ENCODE measurements at places on chromosomes 11 and 22. TPM values are rescaled to one million over a fixed set of nuclear protein-coding genes. Genes with fewer than 3 reads are reported as not detected.

Gene MOGAT2
- total RNA-seq, result not detected

- no peak for DNase-seq
Observed at GRCh38 chr11:64697663-64698375, 25.2 kb downstream of the NRXN2 start.

DNA sequence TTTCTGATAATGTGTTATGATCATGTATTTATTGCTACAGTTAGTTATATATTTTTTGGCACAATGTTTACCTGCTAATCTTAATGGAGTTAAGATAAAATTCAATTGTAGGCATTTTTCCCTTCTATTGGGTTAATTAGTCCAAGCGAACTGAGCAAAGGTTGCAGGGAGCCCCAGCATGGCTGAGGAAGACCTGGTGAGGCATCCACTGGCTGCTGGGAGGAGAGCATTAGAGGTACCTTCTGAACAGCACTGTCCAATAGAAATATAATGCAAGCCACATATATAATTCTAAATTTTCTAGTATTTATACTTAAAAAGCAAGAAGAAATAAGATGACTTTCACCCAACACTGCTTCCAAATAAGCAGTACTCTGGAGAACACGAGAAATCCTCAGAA is 689 bp upstream of the TMEM126A start:
- DNase-seq, result no peak

GRCh38 chr22:50304528-50305392 is 2.7 kb downstream of the PLXNB2 start:
- no peak for DNase-seq

DNA sequence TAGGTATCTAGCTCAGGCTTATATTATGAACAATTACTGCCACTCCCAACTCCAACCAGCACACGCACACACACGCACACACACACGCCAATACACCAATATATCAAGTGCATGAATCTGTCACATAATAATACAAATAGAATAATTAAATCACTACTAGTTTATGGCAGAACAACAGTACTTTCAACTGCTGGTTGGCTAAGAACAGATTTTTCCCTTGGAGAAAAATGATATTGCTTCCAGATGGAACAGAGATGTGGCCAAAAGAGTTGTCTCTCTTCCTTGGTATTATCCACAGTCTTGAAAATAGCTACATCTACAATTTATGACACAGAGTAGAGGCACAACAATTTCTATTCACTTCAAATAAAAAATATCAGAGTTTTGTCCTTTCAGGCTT is 538.3 kb upstream of the FAT3 start:
- no peak for DNase-seq

All from activated naive CD8-positive, alpha-beta T cell treated with anti-CD3 and anti-CD28 coated beads for 36 hours (primary cell).